ENCODE measurements at places on chromosomes 3 and 15.

GRCh38 chr15:52784799-52785671 lies 5.1 kb downstream of the ONECUT1 start:
- DNase-seq = no peak

DNA sequence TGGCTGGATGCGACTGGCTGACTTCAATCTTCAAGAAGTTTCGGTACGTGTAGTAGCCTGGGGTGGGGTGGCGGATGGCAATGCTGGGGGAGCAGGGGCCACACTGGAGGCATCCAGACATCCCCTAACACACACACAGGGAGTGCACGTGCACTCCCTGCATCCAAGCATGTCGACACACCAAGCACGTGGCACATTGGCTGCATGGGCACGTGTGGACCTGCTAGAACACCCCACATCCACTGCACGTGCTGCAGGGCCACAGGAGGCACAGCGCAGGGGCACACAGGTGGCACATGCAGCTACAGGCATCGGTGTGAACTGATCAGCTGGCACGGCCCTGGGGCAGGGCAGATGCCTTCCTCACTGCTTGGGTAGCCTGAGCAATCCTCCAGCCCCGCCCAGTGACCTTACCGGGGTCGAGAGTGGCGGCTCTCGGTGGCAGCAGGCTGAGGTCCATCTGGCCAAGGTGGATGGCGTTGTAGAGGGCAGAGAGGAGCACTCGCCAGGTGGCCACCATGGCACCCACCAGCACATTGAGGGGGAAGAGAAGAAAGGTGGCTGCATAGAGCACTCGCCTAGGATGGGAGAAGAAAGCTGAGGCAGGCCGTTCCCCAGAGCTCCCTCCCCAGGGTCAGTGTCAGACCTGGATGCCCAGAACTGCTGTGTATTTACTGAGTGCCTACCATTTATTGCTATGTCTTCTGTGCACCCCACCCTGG lies 7.5 kb downstream of the ISLR start:
- DNase-seq = no peak

DNA sequence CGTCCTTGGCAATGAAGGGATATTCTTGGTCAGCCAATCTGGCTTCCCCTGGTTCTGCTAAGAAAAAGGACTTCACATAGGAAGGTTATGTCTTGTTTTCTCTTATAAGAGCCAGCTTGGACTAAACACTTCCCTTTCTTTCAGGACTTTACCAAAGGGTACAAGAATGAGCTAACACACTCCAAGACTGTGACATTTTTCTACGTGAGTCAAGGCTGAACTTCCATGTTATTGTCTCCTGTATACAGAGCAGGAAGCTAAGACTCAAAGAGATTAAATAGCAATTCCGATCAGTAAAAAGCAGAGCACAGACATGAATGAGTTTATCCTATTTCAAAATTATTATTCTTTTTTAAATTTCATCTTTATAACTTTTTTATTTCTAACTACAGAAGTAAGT lies 63.3 kb upstream of the STT3B start:
- no peak for DNase-seq

DNA sequence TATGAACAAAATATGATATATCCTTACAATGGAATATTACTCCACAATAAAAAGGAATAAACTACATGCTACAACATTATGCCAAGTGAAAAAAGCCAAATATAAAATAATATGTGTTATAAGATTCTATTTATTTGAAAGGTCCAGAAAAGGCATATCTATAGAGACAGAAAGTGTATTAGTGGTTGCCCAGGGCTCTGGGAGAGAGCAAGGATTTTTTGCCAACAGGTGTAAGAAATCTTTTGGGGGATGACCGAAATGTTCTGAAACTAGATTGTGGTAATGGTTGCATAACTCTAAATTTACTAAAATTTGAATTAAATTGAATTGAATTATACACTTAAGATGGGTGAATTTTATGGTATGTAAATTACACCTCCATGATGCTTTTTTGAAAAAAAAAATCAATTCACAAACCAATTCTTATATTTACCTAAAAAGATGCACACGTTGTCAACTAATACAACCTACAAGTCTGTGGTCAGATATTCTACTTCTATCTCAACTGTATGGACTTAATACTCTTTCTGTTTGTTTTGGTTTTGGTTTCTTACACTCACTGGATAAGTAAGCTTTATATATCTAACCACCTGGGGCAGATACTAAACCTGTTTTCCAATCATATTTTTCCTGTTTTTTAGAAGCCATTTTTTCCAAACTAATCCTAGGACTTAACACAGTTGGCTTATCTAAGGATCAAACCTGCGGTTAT lies 75.8 kb downstream of the FBN1 start:
- no peak for DNase-seq

DNA sequence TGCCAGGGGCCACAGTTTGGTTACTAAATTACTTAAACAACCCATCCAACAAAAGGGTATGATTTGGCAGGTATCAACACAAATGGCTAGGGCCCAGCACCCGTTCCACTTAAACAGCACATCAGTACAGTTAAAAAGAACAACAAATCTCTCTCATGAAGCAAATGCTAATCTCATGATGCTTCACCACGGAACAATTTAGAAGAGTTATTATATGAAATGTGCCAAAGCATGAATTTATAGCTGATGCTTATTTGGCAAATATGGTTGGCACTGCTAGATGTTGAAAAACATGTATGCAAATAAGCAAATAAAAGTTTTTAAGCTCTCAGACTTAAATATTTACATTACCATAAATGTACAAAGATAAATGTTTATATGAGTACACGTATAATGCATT lies 2.3 kb downstream of the PEAK1 start:
- DNase-seq = no peak

DNA sequence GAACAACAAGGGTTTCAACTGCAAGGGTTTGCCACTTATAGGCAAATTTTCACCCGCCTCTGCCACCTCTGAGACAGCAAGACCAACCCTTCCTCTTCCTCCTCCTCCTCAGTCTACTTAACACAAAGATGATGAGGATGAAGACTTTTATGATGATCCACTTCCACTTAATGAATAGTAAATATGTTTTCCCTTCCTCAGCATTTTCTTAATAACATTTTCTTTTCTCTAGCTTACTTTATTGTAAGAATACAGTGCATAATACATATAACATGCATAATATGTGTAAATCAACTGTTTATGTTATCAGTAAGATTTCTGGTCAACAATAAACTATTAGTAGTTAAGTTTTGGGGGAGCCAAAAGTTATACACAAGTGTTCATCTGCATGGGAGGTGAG lies 77.4 kb downstream of the KLF15 start:
- DNase-seq = no peak

DNA sequence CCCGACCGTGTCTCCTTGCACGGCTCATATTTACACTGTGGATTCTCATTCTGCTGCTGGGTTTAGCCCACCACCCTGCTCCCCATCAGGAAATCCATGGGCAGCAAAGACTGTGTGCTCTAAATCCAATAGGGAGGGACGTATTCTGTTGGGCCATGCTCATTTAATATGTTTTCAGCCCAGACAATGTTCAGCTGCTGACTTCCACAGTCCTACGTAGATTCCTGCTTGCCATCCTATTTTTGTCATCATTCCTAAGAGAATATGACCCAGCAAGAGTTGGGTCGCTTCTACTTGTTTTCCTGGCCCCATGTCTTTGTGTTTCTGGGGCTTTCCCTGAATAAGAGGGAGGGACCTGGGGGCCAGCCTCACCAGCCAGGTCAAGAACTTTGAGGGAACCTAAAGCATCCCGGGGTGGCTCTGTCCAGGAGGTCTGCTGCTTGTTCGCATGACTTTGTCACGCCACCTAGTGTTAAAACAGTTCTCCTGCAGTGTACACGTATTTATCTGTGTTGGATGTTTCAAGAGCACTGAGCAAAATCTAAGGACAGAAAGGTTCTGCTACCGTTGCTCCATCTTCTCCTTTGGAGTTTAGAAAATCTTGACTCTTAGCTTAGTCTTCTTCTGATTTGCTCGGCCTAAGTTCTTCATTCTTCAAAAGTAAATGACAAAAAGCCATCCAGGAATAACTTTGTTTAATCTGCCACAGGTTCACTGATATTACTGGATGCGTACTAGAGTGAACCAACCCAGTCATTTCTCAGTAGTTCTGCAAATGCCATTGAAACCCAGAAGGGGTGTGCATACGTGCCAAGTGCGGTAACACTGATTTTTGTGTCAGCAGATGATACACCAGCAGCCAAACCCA lies 79.8 kb upstream of the NR2E3 start:
- DNase-seq = peak; percentile 44

- no peak for DNase-seq
Observed at GRCh38 chr3:170778240-170779217, 91.5 kb downstream of the RPL22L1 start.

GRCh38 chr3:187587076-187587475 lies 83.1 kb downstream of the SST start:
- no peak for DNase-seq

- no peak for DNase-seq
Observed at GRCh38 chr3:109897734-109898133, 560.4 kb upstream of the DPPA4 start.

GRCh38 chr3:151567477-151567876 lies 106.6 kb upstream of the IGSF10 start:
- no peak for DNase-seq

DNA sequence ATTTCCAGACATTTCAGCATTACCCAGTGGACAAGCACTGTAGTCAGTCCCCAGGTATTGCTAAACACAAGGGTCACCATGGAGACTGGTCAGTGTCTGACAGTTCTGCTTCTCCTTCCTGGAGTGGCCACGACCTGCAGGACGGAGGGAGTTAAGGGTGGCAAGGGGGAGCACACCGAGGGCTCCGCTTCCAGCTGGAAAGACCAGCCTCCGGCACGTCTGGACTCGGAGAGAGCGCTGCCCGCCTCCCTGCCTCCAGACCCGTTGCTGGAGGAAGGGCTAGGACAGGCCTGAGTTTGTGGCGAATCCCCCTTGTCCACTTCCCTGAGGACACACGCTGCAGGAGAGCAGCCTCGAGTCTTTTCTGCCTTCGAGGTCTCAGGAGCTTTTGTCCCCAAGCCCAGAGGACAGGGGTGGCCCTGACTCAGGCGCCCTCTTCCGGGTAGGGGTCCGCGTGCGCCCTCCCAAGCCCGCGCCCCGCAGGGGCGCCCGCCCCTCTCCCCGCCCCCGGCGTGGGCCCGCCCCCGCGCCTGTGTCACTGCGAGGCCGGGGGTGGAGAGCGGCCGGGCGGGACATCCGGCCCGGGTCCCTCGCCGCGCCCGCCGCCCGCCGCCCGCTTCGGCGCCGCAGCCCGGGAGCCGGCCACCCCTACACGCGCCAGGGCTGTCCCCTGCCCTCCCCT lies at the start of gene CHST14:
Gene CHST14 (plus strand): TSS at position 562 of the 682 bp plus-strand sequence. CDS start 230 bp downstream, outside the sequence.
- DNase-seq = no peak

GRCh38 chr15:74340150-74340549 lies 27.3 kb downstream of the CYP11A1 start:
- DNase-seq = no peak

GRCh38 chr3:32436816-32437189 lies 45.1 kb downstream of the CMTM7 start:
- DNase-seq = no peak

DNA sequence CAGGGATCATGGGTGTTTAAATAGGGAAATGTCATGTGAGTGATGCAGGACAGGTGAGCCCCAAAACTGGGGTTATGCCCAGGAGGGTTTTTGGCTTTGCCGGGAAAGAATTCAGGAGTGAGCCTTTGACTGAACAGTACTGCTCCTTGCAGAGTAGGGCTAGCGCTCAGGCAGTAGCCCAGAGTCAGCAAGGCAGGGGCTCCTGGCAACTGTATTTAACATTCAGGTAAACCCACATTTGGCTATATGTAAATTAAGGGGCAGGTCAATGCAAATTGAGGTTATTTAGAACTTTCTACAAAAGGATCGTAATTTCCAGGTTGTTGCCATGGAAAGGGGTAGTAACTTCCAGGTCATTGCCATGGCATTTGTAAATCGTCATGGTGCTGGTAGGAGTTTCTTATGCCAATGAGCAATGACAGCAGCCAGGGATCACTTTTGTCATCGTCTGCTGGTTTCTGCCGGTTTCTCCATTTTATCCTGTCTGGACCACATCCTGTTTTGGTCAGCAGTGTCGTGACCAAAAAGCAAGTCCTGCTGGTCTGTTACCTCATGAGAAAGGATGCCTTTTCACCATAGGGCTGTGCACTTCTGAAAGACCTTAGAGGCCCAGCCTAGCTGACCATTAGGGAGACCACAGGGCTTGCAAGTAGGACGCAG lies 24.3 kb downstream of the MTHFS start:
- DNase-seq = no peak

GRCh38 chr3:167575000-167575600 lies 78.6 kb downstream of the WDR49 start:
- no peak for DNase-seq

- DNase-seq = no peak
Observed at GRCh38 chr3:61057464-61057863, 193.8 kb downstream of the FHIT start.

- no peak for DNase-seq
Observed at GRCh38 chr3:18635215-18635614, 210.1 kb upstream of the SATB1 start.

DNA sequence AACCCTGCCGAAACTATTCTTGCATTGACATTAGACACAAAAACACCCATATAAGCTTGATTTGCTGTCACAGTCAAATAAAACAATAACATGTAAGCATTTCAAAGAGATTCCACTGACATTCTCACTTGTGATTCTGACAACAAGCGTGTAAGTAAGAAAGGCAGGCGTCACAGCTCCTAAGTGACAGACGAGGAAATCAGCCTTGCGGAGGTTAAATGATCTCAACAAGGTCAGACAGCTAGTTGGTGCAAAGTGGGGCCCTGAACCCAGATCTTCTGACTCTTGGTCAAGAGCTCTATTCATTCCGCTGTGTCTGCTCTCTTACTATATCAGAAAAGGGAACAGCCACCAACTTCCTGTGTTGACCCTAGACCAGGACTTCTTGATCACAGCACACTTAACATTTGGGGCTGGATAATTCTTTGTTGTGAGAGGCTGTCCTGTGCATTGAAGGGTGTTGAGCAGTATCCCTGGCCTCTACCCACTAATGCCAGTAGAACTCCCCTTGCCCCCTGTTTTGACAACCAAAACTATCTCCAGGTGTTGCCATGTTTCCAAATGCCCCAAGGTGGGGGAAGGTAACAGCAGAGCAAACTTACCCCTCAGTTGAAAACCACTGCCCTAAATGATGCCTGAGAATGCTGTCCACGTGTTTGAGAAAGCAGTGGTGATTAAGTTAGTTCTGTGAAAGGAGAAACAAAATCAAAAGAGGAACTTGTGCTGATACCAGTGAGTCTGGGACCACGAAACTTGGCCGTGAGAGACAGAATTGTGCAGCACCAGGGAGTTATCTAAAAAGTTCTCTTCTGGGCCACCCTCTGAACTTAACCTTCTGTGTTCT lies 86.1 kb downstream of the LIPC start:
- DNase-seq = no peak

- no peak for DNase-seq
Observed at GRCh38 chr3:128089135-128089534, 34.5 kb downstream of the RUVBL1 start.

GRCh38 chr3:119318876-119319275 lies 24.7 kb downstream of the ARHGAP31 start:
- DNase-seq = no peak

- DNase-seq = no peak
Observed at GRCh38 chr15:75891895-75892294, 11.8 kb upstream of the FBXO22 start.

GRCh38 chr15:38216763-38217162 lies 35.9 kb upstream of the SPRED1 start:
- no peak for DNase-seq

GRCh38 chr3:53089511-53089910 lies 40.7 kb downstream of the RFT1 start:
- DNase-seq = peak; percentile 72

Measured in breast epithelium (tissue), 4 donors.